T-helper 17 cell (primary cell): ENCODE measurements at places on chromosomes 11 and 22.

GRCh38 chr11:125268611-125269010 is 104.1 kb downstream of the PKNOX2 start:
- DNase-seq = no peak

DNA sequence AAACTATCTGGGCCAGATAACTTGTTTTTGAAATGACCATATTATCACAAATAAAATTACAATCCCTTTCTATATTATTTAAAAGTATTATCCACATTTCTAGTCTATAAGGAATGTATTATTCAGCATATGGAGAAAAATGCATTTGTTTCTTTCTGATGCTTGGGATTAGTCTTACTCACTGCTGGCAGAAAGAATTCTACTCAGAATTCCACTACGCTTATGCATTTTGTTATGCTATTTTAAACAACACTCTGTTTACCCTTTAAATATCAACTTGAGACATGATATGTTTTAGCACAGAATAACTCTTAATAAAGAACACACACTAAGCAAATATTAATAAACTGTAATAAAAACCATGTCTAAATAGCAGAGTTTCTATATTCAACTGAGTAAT is 77.6 kb upstream of the ANO3 start:
- DNase-seq = no peak

GRCh38 chr11:78094250-78094649 is 14.6 kb upstream of the NDUFC2 start:
- no peak for DNase-seq

- no peak for DNase-seq
These were observed 149.3 kb upstream of the DDI1 start for GRCh38 chr11:103887001-103887658.

- DNase-seq = no peak
These were observed 27.9 kb downstream of the RNF169 start for GRCh38 chr11:74776546-74776945.

GRCh38 chr11:13333456-13333957 is 55.9 kb downstream of the BMAL1 start:
- no peak for DNase-seq

DNA sequence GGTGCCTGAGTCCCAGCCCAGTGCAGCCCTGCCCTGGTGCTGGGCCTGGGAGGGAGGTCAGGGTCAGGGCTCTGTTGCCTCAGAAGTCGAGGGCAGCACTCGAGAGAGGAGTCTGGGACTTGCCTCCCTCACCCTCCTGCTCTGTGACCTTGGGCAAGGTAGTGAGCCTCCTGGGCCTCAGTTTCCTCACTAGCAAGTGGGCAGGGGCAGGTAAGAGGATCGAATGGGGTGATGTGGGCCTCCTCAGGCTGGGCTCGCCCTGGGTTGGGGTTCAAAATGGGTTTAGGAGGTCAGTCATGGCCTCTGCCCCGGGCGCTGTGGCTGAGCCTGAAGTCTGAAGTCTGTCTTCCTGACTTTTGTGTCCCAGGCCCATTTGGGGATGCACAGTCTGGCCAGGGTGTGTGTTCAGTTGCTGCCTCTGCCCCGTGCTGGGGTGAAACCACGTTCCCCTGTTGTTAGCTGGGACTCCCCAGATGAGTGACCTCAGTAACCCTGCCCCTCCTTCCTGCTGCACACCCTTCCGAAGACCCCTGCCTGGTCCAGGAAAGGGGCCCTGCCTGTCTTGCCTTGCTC is 40.9 kb upstream of the CELSR1 start:
- no peak for DNase-seq

GRCh38 chr11:16924826-16925560 is 89.2 kb downstream of the PLEKHA7 start:
- DNase-seq = no peak

DNA sequence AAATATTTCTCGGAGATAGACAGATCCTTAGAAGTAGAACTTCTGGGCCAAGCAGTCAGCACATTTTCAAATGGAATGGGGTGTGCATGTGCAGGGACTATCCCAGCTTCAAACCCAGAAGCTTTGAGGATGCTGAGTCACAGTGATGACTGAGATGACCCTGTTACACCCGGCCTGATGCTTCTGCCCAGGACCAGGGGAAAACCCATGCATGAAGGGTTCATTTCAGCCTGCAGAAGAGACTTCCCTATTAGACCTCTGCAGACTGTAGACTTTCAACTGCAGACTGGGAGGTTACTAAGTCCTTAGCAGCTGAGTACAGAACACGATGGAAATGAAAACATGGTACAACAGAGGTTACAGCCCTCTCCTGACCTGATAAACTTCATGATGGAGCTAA is 3.6 kb upstream of the OR2AT4 start:
- no peak for DNase-seq

GRCh38 chr11:65429724-65430405 is 7.3 kb downstream of the NEAT1 start:
- DNase-seq = no peak

GRCh38 chr11:113877670-113878055 is 2.3 kb upstream of the USP28 start:
- no peak for DNase-seq

DNA sequence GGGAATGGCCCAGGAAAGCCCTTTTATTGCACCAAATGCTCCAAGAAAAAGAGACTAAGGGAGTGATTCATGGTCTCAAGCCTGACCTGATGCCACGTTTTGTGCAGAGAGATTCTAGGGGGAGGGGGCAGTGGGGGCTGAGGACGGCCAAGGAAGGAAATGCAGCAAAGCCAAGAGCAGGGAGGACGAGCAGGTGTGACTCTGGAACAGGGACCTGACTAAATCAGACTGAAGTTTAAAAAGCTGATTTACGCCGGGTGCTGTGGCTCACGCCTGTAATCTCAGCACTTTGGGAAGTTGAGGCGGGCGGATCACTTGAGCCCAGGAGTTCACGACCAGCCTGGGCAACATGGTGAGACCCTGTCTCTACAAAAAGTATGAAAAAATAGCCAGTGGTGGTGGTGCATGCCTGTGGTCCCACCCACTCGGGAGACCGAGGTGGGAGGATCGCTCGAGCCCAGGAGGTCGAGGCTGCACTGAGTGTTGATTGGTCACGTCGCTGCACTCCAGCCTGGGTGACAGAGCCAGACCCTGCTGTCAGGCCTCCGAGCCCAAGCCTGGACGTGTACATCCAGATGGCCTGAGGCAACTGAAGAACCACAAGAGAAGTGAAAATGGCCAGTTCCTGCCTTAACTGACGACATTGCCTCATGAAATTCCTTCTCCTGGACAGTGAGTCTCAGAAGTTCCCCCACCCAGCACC is 10.8 kb upstream of the IFITM3 start:
- no peak for DNase-seq

GRCh38 chr11:125542709-125543108 is 26.6 kb upstream of the EI24 start:
- no peak for DNase-seq

GRCh38 chr22:35493074-35493473 is 47.6 kb upstream of the RASD2 start:
- DNase-seq = no peak

DNA sequence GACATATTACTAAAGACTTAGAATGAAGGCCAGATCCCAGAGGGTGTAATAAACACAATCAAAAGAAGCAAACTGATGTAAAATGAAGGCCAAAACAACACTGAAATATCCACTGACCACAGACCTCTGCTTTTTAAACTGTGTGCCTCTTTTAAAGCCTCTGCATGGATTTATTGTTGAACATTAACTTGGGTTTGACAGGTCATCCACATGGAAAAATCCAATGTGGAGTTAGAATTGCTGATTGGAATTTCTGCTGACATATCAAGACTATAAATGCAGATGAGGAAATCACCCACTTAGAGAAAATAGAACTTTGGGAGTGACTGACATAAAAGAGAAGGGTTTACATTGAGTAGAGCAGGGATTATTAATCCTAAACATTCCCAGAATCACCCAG is 853.9 kb upstream of the RAG2 start:
- DNase-seq = no peak

GRCh38 chr22:49357661-49358440 is 469.8 kb downstream of the BRD1 start:
- no peak for DNase-seq

DNA sequence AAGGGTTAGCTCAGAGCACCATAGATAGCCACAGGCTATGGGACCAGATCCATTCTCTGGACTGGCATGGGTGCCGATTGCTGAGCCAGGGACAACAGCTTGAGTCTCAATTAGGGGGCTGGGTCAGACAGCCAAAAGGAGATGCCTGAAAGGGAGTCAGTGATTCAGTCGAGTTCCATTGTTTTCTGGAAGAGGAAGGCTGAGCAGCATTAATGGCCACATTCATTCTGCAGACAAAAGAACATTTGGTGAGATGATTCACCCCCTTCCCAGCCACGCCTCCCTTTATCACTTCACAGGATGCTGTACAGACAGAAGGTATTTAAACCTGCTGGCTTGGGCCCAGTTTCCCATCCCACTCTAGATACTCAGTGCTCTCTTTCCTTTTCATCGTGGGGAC is 131.9 kb downstream of the ADAMTS15 start:
- no peak for DNase-seq

DNA sequence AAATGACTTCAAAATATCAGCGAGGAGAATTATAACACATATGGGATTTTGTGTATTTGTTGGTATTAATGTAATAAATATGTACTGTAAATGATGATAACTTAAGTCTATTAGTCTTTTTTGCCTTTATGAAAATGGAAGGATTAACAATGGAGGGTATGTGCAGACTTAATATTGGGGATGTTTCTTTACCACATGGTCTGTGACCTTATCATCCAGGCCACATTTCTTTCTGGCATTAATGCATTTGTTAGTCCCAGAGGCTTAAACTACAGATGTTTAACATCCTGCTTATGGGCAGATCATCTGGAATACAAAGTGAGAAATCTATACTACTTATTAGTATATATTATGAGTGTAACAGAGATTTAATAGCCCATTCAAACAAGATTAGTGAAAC is 64.6 kb downstream of the SOX6 start:
- no peak for DNase-seq

- no peak for DNase-seq
These were observed 420 bp upstream of the TRIM44 start for GRCh38 chr11:35662061-35662648.

DNA sequence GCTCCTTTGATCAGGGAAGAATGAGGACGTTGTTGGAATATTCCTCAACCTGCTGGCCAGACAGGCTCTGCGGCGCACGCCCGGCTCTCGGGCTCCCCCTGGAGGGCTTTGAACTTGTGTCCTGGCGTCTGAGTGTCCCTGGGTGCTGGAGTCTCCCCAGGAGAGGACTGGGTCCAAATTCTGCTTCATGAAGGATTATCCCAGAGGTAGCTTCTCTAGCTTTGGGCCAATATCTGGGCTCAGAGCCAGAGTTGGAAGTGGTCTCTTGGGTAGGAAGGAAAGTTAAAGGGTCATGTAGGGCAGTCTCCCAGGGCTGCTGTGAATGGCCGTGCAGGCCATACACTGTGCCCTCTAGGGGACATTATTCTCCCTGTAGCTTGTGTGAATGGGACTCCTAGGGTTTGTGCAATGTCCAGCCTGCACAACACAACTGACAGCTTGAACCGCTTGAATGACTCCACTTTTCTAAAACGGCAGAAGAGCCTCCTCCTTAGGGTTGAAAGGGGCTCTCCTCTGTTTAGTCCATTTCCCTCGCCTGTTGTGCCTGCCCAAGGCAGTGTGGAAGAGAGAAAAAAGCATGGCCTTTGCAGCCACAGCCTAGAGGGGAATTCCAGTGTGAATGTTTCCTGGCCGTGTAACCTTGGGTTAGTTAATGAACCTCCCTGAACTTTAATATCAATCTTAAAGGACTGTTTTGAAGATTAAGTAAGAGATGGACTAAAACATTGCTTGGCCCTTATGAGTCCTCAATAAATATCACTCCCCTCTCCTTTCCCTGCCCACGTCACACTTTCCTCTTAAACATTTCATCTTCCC is 111.2 kb upstream of the THY1 start:
- peak; percentile 35 for DNase-seq

DNA sequence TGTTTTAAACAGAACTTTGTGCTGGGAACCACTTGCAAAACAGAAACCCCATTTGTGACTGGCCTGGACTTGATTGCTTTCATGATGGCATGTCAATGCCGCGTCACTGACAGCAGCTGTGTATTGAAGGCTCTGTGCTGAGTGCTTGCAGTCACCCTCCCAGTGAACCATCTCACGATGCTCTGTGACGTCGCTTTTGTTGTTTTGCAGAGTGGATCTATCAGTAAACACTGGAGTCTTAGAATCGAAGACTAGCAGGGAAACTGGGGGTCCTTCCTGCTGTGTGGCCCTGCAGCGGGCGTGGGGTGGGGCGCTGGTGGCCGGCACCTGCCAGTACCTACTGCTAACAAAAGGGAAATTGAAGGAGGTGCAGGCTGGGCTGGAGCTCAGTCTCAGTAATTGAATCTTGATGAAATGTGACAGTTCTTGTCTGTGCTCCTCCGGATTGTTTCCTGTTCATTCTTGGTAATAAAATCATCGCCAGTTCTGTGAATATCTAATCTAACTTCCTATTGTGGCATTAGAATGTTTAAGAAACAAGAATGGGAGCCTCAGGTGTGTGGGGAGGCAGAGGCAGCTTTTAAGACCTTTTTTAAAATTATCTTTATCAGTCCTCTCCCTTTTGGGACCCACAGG is 50.5 kb upstream of the PARVG start:
- no peak for DNase-seq

GRCh38 chr11:76225122-76225611 is 18.9 kb upstream of the WNT11 start:
- no peak for DNase-seq

DNA sequence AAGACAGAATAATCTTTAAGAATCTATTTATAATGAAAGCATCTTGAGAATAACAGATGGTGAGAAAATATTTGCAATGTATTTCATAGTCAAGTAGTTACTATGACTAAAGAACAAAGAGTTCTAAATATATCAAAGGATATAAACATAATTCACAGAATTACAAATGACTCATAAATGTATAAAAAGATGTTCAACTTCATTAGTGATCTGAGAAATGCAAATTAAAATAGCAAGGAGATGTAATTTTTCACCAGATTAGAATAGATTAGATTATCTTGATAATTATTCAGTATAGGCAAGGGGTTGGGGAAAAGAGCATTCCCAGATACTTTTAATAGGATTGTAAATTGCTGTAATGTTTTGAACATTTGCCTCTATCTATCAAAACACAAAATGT is 30.1 kb upstream of the PAMR1 start:
- no peak for DNase-seq

GRCh38 chr22:39246690-39247332 is 2.0 kb upstream of the PDGFB start:
- DNase-seq = no peak

DNA sequence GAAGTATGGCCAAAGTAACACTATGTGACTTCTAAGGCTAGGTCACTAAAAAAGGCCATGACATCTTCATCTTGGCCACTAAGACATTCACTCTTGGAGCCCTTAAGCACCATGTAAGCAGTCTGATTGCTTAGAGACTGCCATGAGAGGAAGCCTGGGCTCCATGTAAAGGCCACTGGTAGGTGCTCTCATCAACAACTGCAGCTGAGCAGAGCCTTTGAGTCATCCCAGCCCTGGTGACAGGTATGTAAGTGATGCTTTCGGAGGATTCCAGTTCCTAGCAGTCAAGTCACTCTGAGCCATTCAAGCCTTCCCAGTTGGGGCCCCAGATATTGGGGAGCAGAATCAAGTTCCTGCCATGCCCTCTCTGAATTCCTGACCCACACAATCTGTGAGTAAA is 26.2 kb downstream of the GAB2 start:
- no peak for DNase-seq

- DNase-seq = peak; percentile 34
These were observed at the start of gene SCUBE1 for GRCh38 chr22:43343262-43343669. SCUBE1 (minus strand) TSS chr22:43343372; CDS start chr22:43343261, 111 bp downstream.
